ENCODE measurements at places on chromosomes 12 and 14.
A peak's percentile ranks its signal among the peaks of the same experiment; 100 is the strongest.

- no peak for DNase-seq
These were observed 975 bp upstream of the RTL1 start for GRCh38 chr14:100904307-100905087.

- DNase-seq: no peak
These were observed 220.1 kb downstream of the GLT1D1 start for GRCh38 chr12:129073157-129073915.

GRCh38 chr14:20982646-20983369 is 7.0 kb upstream of the METTL17 start:
- DNase-seq: no peak

DNA sequence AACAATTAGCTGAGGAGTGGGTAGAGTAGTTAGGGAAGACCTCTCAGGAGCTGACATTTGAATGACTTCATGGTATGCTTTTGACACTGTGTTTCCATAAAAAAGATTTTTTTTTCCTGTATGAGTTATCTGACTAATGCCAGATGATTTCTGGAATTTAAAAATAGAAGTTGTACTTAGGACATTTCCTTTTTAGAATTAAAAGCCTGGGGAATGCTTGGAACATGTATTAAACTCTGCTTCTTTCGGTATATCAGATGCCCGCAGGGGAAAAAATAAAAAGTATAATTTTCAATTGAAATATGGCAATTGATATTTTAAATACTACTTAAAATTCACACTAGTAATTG is 41.1 kb downstream of the BRMS1L start:
- DNase-seq: no peak

- no peak for DNase-seq
These were observed 50.0 kb upstream of the BCL2L14 start for GRCh38 chr12:12020762-12021161.

DNA sequence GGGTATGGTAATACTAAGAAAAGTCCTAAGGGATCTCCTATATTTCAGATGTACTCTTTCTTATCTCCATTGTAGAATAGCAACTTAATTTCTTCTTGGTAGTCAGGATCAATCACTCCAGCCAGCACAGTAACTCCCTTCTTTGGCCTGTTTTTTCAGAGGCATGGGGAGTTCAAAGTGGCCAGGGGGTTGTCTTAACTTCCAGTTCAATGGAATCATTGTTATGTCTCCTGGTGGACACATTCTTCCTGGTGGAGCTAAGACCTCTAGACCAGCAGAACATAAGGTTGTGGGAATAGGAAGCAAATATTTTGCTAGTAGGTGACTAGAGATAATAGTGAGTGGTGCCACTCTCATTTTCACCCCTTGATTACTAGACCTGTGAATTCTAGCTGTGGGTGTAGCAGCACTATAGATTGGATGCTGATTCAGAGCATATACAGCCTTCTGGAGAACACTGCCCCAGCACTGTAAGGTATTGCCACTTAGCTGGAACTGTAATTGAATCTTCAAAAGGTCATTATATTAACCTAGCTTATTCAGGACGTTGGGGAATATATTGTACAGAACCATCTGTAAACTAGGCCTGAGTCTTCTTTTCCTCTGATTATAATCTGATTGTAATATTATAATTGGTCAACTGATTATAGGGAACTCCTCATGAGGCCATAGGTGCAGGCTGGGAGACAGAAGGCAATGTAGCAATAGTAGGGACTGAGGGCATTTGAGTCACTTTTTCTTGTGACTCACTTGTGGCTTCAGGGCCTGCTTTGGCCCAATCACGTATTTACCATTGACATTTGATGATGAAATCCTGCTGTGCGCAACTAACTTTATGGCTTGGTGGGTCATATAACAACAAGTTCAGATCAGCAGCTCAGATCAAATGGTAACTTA is 60.2 kb upstream of the ATP2B1 start:
- peak; percentile 16 for DNase-seq

DNA sequence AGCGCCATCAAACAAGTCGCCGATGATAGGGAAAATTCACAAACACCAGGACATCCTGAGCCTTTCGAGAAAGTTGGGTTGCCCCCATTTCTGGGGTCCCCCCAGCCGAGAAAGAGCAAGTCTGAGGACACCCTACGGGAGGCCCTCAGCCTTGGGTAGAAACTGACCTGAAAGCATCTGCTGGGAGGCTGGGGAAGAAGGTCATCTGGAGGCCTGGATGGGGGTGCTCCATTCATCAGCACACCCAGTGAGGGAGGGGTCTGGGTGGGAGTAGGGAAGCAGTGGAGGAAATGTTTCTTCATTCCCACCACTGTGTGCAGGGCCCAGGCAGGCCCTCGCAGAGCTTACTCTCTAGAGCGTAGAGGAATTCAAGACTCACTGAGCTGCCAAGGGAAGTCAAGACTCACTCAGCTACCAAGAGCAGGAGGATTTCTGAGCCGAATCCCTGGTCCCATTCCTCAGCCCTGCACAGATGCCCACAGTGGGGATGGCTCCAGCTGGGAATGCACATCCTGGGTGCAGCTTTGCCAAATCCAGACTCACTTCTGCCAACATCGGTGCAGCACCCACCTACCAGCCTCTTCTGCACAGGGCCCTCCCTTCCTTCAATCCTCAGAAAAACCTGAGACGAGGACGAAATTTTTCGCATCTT is 38.1 kb downstream of the DIO3 start:
- DNase-seq: no peak

DNA sequence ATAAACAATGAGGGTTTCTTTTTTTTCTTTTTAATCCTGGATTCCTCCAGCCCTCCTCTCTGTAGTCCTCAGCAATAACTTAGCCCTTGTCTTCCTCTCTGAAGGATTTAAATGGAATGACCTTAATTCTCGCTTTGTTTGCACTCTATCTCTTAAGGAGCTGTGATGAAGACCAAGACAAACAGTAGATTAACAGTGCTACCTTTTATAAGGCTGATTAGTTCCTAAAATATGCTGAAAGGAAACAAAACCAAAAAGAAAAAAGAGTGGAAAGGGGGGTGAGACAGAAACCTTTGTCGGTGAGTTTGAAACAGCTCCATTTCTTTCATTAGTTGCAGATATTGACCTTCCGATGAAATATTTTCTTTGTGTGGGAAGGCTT is 38.7 kb upstream of the PTCSC3 start:
- DNase-seq: no peak

DNA sequence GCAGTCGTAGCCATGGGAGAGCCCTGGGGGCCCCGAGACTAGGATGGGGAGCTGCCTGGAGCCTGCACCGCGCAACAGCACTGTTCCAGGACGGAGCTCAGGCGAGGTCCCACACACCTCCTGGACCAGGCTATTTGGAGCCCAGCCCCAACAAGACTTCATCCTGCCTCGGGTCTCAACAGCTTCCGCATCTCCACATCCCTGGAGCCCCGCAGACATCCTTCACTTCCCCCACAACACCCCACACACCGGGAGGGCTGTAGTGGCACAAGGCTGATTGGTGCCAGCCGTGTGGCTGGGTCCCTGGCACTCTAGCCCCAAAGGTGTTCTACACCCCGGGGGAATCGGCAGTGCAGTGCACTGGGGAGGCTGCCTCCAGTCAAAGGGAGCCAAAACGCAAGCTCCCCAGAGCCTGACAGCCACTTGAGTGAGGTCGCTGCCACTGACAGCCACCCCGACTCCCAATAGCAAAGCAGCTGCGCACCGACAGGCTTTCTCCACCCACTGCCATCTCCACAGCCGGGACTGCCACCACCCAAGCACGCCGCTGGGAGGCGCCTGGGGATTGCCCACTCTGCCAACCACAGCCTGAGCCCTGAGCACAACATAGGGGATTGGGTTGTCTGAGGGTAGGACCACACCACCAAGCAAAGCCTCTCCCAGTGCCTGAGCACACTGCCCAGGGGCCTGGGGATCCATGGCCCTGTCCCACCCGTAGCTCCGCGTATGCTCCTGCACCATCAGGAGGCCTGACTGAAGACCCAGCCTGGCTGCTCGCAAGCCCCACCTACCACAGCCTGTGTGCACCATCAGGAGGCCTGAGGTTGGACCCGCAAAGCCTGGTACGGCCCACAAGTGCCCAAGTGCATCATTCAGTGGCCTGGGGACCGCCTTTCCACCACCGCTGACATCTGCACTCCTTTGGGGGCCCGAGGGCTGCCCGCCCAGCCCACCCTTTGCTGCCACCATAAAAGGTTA is 13.2 kb upstream of the KLRF1 start:
- peak; percentile 31 for DNase-seq

GRCh38 chr14:100150932-100151587 is 8.4 kb downstream of the DEGS2 start:
- no peak for DNase-seq

DNA sequence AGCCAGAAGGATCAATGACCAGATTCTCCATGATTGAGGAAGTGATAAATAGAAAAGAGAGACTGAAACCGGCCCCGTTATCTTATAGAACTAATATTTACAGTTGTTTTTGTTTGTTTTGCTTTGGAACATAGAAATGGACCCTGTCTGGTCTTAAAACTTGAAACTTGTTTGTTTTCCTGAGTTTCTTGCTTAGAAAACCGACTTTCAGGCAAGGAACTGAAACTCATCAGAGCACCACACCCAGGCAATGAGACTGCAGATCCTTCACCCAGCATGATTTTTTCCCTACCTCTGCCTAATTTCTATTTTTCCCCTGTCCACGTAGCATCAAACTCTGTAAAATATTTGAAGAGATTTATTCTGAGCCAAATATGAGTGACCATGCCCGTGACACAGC is 10.6 kb upstream of the CLEC12A start:
- no peak for DNase-seq

DNA sequence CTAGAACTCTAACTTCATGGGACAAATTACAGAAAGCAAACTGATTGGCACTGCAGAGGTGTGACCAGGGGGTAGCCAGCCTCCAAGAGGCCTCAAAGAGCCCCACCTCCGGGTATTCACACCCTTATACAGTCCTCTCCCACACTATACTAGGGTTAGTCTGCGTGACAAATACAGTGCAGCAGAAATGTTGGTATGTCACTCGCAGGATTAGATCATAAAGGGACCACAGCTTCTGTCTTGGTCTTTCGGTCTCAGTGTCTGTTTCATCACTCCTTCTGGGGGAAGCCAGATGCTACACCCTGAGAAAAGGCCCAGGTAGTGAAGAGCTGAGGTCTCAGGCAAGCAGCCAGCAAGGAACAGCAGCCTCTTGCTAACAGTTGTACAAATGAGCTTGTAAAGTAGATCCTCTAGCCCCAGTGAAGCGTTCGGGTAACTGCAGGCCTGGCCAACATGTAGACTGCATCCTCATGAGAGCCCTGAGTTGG is 68.9 kb upstream of the SAV1 start:
- DNase-seq: no peak

GRCh38 chr14:69960296-69960695 is 81.1 kb downstream of the SMOC1 start:
- DNase-seq: no peak

GRCh38 chr14:35879654-35880249 is 53.6 kb downstream of the BRMS1L start:
- DNase-seq: no peak

GRCh38 chr12:59298296-59298695 is 297.5 kb upstream of the SLC16A7 start:
- no peak for DNase-seq

DNA sequence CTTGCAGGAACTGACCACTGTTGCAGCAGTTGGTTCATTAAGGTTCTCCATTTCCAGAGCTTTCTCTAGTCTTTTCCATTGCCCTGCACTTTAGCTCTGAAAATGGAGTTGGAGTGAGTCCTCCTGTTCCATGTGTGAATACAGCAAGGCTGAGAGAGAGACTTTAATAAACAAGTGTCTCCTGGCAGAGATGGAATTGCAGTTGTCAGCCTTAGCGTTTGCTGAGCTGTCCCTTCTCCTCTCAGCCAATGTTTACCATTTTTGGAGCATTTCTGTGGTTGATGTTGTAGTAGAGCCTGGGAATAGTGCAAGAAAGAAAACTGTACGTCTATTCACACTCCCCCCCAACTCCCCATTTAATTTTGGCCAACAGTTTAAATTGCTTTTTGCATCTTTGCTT is 7.5 kb upstream of the MANSC4 start:
- no peak for DNase-seq

DNA sequence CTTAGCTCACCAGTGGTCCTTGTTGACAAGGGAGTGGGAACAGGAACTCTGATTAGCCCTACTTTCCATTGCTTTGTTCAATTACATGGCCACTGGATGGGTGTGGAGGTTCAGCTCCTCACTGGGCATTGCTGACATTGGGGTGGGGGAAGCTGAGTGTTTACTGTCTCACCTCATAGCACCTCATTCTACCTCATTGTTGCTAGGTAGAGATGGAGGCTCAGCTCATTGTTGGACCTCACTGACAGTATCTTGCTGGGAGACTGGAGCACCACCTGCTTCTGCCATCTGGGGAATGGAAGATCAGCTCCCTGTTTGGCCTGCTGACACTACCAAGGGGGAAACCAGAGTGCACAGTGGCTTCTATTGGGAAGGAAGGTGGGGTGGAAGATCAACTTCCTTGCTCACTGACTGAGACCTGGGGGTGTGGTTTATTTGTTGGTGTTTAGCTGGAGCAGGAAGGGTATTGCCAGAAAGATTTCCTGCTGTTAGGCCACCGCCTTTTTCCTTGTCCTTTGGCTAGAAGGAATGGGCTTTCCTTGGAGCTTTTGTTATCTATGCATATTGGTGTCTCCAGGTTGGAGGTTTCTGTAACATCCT is 1.3 kb upstream of the OR4E2 start:
- DNase-seq: no peak

DNA sequence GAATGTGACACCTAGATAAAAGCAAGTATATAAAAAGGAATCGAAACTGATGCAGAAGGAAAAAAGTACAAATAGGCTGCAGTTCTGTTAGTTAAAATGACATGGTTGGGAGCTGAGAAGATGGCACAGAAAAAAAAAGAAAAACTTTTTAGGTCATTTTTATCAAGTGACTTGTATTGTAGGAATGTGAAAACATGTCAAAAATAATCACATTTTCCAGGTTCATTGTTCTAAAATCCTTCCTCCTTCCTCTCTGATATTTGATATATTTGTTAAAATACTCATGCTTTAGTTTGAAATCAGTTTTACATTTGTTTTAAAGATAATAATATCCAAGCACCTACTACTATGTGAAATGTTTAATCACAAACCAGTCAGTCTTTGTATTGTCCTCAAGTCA is 507.9 kb downstream of the PRKD1 start:
- no peak for DNase-seq

- DNase-seq: no peak
These were observed 3.1 kb upstream of the BCDIN3D start for GRCh38 chr12:49846032-49846431.

DNA sequence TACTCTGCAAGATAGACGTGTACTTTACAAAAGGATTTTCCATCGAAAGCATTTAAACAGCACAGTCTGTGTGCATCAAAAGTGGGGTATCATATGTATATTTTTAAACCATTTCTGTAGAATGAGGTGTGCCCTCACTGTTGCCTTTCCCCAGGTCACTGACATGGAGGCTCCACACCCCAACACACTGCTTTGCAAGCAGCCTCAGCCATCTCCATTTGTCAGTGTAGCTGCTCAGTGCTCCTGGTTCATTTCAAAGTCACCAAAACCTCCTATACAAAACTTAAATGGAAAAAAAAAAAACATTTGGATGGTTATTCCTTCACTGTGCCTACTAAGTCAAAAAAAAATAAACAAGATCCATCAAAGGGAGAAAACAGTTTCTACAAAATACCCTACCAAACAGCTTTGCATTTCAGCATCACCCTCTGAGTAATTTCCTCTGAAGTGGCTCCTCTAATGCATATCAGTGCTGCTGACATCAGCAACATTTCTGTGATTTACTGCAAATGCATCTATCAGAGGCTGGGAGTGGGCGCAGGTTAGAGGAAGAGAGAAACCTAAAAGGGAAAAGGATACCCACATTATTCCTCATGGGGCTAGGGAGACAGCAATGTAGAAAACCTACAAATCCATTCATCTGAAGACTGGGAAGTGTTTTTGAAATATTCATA is 46.0 kb downstream of the KCNK10 start:
- no peak for DNase-seq
